ENCODE measurements at places on chromosomes 13 and 19. TPM values are rescaled to one million over a fixed set of nuclear protein-coding genes. Genes with fewer than 3 reads are reported as not detected.

DNA sequence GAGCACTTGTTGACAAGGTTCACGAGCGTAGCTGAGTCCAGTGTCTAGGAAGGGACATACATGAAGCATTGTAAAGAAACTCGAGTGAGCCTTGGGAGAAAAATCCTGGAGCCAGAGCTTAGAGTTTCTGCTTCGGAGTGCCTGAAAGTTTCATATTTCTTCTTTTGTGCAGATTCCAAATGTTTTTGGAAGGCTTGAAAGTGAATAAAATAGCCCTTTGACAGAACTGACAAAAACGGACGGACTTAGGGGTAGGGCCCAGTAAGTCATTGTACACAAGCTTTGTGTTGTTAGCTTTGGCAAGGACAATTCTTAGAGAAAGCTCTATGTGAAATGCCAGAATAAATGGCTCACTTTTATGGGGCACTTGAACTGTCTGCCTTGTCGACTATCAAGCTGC lies 2.8 kb downstream of the RNF113B start:
- DNase-seq = no peak

GRCh38 chr19:34188408-34188807 lies 16.1 kb downstream of the LSM14A start:
- peak; percentile 4 for DNase-seq

GRCh38 chr19:49224879-49225278 lies 67.3 kb downstream of the TRPM4 start:
- peak; percentile 76 for DNase-seq

DNA sequence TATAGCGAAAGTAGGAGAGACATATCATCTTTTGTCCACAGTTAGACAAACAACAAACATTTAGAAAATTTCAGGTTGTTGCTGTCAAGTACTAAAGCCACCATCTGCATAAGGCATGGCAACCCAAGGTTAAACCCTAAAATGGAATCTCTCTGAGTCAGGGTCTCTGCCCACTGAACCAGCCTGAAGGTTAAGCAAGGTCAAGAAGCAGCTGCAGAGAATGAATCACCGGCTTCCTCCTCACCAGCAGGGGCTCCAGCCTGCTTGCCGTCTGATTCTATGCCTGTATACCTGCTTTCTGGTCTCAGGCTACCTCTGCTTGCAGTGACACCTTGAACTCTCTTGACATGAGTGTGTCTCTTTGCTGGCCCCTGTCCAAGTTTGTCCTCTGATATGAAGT lies 726.2 kb upstream of the SGCG start:
- DNase-seq = no peak

GRCh38 chr13:101360525-101360924 lies 55.8 kb downstream of the NALCN start:
- DNase-seq = no peak

DNA sequence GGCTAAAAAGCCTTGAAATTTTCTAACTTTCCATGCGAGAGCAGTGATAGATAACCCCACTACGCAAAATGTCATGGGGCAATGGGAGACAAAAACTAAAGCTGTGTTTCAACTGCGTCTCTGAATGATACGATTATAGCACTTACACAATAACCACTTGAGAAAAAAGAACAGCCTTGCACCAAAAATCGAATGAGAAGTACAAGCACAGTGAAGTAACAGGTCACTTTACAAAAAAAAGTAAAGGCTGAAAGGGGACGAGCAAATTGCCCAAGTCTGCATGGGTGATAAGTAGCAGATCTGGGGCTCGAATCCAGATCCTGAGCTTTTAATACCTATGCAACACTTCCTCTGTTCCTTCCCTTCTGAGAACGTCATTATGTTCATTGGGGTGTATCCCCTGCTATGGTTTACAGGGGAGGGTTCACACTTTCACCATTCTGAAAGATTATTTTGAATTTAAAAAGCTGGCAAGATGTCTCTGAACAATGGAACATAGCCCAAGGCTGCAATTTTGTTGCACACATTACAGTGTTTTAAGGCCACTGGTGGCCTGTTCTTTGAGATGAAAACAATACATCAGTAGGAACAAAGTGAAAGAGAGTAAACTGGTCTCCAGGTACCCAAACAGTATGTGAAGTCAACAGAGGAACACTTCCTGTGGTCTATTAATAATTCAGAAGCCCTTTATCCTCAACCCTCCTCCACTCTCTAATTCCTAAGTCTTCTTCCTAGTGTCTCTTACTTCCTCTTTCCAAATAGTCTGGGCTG lies 3.2 kb downstream of the CPB2 start:
- no peak for DNase-seq

GRCh38 chr13:49622174-49622946 lies 5.9 kb upstream of the ARL11 start:
- DNase-seq = no peak

DNA sequence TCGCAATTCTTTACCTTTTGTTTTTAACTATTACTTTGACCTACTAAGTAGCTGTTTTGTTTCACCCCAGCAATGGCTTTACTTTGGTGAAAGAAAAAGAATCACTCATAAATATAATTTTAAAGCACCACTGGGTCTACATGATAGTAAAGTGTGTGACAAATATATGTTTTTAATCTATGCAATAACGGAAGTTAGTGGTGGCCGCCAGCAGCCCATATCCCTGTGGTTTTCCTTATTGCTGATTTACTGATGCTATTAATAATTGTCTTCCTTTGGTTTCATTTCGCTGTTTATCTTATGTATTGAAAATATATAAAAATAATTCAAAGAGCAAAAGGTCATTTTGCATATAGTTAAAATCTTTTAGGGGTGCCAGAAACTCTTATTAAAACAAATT lies 491.3 kb downstream of the DIAPH3 start:
- DNase-seq = no peak

DNA sequence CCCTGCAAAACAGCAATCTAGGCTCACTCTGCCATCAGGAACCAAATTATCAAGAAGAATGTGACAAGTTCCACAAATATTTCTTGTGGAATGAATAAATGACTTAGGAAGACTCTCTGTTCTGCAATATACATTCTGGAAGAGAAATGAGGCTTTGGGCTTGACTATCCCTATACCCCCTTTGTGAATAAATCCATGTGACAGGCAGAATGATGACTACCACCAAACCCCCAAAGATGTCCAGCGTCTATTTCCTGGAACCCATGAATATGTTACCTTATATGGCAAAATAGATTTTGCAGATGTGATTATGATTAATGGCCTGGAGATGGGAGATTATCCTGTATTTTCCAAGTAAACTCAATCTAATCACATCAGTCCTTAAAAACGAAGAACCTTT lies 139.3 kb downstream of the ENOX1 start:
- DNase-seq = no peak

DNA sequence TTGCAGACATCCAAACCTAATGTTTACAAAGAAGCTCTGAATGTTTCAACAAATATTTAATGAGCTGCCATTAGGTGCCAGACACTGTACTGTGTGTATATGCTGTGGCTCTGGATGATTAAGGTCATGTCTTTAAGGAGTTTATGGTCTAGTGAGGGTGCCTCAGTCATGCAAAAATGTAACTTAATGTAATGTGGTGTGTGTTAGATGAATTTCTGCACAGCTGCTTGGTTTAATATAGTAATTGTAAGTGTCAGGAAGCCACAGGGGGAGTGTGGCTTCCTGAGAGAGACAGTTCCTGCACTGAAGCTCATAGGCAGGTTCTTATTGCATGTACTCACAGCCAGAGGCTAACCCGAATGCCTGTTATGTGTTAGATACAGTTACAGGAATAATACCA lies 43.3 kb downstream of the SPATA13 start:
- no peak for DNase-seq

DNA sequence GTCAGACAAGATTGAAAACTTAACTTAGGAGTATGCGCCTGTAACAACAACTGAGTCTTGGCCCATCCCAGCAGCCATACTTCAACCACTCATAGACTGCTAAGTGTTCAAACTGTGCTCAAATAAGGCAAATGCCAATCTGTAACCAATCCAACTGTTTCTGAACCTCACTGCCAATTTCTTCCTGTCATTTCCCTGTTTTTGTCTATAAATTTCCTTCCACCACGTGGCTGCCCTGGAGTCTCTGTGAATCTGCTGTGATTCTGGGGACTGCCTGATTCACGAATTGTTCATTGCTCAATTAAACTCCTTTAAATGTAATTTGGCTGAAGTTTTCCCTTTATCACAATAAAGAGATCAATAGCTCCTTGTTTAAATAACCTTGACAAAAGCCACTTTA lies 50.8 kb upstream of the FREM2 start:
- no peak for DNase-seq

GRCh38 chr19:54105796-54106195 lies 3.1 kb downstream of the NDUFA3 start:
- no peak for DNase-seq

DNA sequence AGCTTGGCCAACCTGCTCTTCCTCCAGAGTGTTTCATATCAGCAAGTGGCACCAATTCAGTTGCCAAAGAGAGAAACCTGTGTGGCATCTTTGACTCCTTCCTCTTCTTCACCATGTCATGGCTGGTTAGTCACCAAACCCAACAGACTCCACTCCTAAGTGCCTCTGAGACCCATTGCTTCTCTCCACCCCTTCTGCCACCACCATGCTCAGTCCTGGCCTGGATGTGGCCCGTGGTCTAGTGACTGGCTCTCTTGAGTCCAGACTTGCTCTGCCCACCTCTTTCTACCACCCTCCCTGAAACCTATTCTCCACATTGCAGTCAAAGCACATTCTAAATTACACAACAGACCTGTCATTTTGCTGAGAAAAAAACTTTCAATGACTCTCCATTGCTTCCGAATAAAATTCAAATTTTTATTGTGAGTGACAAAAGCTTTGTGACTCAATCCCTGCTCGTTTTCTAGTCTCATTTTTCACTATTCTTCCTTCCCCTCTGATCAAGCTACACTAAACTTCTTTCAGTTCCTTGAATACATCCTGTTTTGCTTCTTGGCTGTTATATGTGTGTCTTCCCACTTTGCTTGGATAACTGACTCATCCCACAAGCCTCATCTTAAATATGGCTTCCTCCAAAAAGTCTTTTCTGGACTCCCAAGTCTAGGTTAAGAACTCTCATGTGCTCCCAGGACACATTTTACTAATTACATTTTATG lies 12.0 kb upstream of the TNFSF11 start:
- no peak for DNase-seq

DNA sequence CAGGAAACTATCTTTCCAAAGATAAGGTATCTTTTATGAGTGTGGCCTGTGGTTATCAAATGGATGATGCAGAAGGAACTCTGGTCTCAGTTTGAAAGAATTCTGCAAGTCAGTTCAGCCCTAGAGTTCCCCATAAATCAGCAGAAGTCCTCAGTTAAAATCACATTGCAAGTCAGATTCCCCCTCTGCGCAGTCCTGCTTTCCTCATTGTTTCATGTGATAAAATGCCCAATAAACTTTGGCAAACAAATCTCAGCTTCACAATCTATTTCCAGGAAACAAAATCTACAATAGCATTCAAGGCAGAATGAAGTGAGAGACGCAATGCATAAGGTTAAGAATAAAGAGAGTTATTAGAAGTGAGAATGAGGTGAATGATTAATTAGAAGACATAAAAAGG lies 216.3 kb upstream of the KLHL1 start:
- no peak for DNase-seq

DNA sequence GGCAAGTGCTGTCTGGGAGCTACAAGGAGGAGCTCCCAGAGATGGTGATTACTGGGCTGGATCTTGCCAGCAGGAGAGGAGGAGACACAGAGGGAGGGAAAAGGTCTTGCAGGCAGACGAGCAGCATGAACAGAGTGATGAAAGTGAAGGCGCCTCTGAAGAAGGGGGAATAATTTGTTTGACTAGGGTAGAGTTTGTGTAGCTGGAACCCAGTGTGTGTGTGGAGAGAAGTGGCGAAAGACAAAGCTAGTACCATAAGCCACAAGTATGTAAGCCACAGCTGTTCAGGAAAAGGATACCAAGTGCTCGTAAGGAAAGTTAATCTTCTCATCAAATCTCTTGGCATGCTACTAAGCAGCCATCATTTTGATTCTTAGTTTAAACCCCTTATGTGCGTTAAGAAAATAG lies 5.4 kb downstream of the FLT1 start:
- DNase-seq = no peak

DNA sequence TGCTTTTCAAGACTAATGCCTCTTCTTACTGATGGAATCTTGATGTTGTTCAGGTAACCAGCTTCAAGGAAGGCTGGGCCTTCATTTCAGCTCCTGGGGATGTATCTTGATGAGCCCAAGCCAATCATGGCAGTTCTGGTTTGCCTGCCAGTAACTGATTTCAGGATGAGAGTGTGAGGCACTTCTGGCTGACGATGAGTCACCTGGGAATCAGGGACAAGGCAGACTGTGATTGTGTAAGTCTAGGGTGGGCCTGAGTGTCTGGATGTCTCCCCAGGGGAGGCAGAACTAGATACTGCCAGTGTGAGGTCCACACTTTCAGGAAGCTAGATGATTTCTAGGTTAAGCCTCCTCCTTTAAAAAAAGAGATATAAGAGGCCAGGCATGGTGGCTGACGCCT lies 77.3 kb upstream of the KL start:
- peak; percentile 57 for DNase-seq

DNA sequence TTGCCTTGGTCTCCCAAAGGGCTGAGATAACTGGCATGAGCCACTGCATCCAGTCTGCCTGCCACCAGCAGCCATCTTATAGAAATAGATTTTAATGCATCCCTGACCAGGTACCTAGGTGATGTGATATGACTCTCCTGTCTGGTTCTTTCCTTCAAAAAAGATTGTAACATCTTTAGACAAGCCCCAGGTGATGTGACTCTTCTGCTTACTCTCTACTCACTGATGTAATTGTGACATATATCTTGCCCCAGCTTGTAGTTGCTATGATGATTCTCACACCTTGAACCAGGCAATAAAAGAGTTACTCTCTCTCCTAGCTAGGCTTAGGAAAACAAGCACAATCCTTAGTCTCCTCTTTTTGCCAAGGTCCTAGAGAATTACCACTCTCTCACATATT lies 30.6 kb upstream of the ZNF681 start:
- DNase-seq = no peak

GRCh38 chr19:40147338-40147692 lies 43.9 kb upstream of the MAP3K10 start:
- DNase-seq = no peak

GRCh38 chr19:7679771-7680605 lies 645 bp upstream of the TRAPPC5 start:
- no peak for DNase-seq

SIGLEC8 gene
- not detected for total RNA-seq

ZNF221 gene
- 3.6 TPM for total RNA-seq

RFPL4AL1 gene
- not detected for total RNA-seq

RXFP2 gene
- total RNA-seq = not detected

RINL gene
- total RNA-seq = 1.0 TPM

PSG2 gene
- total RNA-seq = 0.34 TPM

MEDAG gene
- total RNA-seq = 0.07 TPM

TNFSF9 gene
- total RNA-seq = 16.3 TPM

URAD gene
- not detected for total RNA-seq

KEAP1 gene
- 39.8 TPM for total RNA-seq

LILRB4 gene
- not detected for total RNA-seq

TPTE2 gene
- not detected for total RNA-seq

CEACAM8 gene
- not detected for total RNA-seq

DENND1C gene
- not detected for total RNA-seq

All from M059J (cell line).